NCI-H1417 treated with DMSO at 0.1 percent for 48 hours (cell line): ENCODE measurements at places on chromosomes 13 and 19.

DNA sequence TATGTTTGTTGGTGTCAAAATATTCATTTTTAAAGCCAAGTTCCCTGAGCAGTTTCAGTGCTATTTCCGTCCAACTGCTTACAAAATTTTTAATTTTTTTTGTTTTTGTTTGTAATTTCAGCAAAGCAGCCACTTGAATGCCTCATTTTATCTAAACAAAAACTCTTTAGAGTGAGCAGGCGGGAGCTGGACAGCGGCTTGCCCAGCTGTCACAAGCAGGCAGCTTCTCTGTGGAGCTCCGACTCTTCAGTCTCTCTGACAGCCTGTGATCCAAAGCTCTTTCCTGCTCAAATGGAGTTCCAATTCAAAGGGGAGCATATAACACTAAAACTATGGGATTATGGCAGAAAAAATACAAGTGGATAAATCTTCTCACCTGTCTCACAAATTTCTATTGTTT, 618.3 kb upstream of the PCDH20 start:
- DNase-seq = no peak

DNA sequence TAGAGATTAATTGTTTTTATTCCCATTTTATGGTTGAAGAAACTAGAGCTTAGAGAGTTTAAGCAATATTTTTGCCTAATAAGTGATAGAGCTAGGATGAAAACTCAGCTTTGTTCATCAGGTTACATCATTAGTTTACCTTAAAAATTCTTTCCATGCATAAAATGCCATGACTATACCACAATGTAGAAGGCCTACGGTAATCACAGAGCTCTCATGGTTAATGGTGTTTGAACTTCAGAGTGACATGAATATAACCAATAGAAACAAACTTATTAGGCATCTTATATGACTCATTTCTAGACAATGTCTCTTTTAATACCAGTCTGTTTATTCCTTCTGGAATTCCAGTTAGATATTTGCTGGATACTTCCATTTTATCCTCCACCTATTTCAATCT, 78.5 kb downstream of the FGF9 start:
- no peak for DNase-seq

GRCh38 chr13:40980461-40980860, 38.7 kb downstream of the ELF1 start:
- no peak for DNase-seq

DNA sequence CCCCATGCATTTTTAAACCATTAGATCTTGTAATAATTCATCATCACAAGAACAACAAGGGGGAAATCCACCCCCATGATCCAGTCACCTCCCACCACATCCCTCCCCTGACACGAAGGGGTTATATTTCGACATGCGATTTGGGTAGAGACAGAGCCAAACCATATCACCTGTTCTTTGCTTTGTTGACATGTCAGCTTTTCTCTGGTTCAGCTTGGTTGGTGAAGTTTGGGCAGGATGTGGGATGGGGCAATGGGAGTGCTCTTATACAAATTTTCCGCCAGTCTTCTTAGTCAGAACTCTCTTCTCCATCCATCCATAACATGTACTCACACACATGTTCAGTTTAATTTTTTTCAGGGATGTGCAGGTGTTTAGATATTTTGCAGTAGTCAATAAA, 12.9 kb downstream of the TPP2 start:
- no peak for DNase-seq

GRCh38 chr19:31071136-31071855, 277.9 kb downstream of the TSHZ3 start:
- no peak for DNase-seq

- DNase-seq = no peak
Observed at GRCh38 chr19:51079481-51080110, 3.1 kb downstream of the KLK14 start.

DNA sequence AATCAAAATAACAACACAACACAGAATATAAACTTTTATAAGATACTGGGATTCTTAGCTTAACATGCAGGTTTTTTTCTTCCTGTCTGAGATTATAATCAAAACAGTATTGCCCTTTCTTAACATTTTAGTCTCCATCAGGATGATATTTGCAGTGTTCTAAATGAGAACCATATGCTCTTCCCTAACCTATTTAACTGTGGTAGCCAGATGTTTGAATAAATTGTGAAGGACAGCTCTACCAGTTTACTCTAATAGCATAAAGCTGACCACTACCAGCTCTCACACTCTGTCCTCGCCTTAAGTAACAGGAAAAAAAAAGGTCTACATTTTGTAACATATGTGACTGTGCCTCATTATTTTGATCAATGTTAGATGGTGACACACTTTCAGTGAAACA, 618.7 kb upstream of the SGCG start:
- no peak for DNase-seq

DNA sequence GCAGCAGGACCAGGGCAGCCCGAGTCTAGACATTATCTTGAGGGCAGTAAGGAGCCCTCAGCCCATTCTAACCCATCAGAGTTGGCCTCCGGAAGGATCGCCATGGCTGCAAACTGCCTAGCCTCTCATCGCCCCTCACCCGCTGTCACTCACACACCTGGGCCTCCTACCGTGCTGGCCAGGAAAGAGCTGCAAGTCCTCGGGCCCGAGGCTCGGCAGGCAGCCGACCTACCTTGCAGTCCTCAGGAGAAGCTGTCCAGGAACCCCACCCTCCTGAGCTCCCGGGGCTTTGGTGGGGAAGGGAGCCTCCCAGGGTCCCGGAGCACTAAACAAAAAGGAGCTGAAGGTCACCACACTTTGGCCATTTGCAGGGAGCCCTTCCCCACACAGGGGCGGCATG, 46.8 kb downstream of the CCNE1 start:
- DNase-seq = no peak

DNA sequence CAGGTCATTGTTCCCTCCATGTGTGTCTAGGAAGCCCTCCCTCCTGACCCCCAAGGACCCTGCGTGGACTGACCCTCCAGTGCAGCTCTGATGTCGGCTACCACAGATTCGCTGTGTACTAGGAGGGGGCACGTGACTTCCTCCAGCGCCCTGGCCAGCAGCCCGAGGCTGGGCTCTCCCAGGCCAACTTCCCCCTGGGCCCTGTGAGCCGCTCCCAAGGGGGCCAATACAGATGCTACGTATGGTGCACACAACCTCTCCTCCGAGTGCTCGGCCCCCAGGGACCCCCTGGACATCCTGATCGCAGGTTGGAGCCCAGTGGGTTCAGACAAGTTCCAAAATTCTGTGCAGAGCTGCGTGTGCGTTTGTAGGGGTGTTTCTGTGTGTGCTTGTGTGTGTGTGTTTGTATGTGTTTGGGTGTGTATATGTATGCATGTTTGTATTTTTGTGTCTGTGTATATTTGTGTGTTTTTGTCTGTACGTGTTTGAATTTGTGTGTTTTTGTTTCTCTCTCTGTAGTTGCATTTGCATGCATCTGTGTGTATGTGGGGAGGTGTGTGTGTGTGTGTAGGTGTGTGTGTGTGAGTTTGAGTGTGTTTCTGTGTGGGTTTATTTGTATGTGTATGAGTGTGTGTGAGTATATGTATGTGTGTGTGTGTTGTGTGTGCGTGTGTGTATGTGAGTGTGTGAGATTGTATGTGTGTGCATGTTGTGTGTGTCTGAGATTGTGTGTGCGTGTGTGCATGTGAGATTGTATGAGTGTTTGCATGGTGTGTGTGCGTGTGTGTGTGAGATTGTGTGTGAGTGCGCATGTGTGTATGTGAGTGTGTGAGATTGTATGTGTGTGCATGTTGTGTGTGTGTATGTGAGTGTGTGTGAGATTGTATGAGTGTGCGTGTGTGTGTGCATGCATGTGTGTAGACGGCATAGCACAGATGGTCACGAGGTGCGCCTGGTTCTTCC, 21.4 kb upstream of the LILRA2 start:
- no peak for DNase-seq

GRCh38 chr13:98476538-98476966, 100.4 kb downstream of the STK24 start:
- no peak for DNase-seq

DNA sequence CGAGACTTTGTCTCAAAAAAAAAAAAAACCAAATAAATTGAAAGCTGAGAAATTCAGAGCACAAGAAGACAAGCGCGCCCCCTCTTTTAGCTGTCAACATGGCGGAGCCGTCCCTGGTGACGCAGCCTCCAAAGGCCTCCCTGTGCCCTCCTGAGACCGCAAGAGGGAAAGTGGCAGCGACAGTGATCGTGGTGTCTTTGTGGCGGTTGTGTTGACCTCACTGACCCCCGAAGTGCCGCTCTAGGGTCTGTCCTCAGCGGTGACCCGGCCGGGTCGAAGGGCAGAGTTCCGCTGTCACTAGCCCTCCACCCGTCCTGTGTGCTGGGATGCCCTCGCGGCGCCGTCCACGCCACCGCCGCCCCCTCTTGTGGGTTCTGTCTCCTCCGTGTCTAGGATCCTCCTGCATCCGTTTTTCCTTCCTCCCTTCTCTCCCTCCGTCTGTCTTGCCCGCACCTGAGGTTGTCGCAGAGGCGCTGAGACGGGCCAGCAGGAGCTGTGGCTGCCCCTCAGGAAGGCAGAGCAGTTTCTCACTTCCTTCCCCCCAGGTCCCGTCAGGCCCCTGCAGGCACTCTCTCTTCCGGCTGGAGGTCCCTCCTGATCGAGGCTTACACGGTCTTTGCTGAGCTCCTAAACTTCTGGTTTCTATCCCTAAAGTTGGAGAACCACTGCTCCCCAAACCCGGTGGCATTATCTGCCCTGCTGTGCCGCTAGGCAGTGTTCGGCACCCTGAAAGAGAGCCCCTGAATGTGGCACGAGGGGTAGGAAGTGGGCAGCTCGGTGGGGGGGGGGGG, 7.2 kb downstream of the UHRF1 start:
- DNase-seq = no peak

DNA sequence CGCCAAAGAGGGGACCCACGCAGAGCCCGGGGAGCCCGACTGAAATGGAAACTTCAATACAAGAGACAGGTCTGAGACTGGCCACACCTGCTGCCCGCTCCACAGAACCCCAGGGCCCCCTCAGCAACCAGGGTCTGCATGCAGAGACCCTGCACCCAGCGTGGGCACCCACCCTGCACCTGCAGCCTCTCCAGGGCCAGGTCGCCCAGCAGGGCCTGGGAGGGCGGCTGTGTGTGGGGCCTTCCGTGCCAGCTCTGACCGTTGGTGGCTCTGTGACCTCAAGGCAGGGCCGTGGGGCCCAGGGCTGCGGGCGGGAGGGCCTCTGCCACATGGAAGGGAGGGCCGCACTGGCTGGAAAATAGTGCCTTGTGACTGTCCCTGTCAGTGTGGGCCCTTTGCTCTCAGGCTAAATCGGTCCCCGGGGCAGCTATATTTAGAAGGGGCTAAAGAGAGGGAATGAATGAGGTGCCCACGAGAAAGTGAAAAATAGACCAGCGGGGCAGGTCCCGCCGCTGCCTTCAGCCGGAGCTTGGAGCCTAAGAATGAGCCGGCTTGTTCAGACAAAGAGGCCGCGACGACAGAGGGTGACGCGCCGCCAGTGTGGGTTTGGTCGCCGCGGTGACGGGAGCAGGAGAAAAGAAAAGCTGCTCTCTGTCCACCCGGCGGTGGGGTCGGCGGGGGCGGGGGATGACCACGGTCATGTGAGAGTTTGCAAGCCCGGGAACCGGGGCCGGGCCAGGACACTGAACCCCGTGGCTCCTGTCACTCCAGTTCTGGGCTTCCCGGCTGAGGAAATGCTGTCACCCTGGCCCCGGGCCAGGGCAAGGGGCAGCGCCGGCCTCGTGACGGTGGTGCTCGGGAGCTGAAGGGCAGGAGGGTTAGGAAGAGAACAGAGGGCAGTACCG, 70.5 kb downstream of the GADD45B start:
- DNase-seq = no peak

GRCh38 chr19:28117143-28117542, 1095.8 kb downstream of the UQCRFS1 start:
- DNase-seq = no peak

DNA sequence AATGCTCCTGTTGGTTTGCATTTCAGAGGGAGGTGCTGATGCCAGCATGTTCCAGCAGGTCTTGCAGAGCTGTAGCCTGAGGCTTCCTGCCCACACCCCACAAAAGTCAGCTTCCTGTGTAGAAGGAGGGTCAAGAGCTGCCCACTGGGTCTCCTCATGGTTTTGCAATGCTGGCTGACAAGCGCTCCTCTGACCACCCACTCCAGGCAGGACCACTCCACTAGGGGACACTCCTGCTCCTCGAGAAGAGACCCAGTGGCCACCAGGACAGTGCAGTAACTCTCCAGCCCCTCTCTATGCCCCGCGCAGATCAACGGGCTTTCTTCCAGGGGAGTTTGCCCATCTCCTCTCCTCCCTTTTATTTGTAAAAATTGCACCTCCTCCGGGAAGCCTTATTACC, 72.9 kb upstream of the UQCRFS1 start:
- DNase-seq = no peak

GRCh38 chr19:23281663-23282276, 31.6 kb upstream of the ZNF724 start:
- DNase-seq = no peak

DNA sequence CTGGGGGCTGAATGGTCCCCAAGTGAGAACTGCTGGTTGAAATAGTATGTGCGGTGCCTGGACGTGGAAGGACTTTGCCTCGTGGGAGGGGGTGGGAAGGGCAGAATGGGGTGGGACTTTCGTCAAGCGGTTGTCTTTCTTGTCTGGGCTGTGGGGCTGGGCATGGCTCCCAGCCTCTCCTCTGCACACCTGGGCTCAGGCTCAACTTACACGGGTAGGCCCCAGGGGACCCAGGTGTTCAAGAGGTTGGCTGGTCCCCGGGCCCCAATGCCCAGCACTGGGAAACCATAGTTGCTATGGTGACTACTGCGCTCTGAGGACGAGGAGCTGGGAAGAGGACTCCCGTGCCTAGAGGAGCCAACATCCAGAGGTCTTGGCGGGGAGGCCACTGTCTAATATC, 7.3 kb downstream of the NWD1 start:
- no peak for DNase-seq

GRCh38 chr19:57771417-57771816, 1.9 kb downstream of the ZNF586 start:
- DNase-seq = no peak

DNA sequence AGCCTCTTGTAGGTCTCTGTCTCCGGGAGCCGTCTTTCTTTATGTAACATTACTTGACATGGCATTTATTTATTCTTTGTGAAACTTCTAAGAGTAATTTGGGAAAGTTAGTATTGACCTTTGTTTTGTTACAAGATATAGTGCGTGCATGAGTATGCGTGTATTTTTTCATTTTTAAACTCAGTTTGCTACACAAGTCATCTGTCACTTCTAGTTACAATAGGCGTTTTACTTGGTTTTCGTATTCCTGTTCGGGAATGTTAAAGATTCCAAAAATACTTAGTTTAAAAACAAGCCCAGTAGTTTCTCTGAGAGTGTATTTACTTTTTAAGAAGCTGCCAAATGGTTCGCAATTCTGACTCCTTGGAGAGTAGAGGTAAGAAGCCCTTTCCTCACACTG, 3.2 kb downstream of the PDS5B start:
- DNase-seq = no peak

GRCh38 chr13:106562301-106562700, 5.6 kb downstream of the ARGLU1 start:
- no peak for DNase-seq
